ENCODE measurements at places on chromosomes 1 and 21.

DNA sequence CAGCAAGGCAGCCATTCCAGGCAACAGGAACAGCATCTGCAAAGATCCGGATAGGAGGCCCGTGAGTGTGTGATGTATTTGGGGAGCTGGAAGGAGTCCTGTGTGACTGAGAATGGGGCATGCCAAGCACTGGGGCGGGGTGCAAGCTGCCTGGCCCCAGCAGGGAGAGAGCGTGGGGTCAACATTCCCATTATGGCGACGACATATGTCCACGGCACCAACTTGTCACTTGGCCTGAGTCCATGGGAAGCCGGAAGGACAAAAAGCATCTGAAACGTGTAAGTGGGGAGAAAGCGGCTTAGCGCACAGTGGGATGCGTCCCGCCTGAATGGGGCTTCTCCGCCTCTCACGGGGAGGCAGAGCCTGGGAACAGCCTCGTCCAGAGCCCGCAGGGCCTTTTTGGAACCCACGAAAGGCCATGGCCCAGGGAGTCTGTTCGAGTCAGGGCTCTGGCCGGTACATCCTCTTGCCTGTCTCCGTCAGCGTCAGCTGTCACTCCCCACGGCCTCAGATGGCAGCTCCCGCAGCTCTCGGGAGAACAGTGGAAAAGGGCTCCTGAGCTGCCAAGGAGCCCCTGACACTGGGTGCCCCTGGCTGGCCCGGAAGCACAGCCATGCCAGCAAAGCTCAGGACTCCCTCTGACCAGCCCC is 12.4 kb downstream of the EPHB2 start:
- DNase-seq: no peak

DNA sequence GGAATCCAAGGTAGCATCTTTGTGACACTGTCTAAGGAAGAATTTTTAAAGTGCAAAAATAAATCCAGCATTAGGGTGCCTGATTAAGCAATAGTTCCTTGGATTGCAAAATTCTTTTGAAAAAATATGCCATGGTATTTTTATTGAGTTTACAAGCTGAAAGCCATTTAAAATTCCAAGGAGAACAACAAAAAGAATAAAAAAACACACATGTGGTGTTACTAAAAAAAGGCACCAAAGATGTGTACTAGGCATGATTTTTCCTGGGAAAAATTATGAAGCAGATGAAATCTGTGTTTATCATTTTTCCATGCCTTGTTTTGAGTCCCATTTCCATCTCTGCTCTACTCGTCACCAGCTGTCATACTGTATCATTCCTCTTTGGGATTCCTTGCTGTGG is 157.0 kb upstream of the ZNHIT6 start:
- DNase-seq: no peak

DNA sequence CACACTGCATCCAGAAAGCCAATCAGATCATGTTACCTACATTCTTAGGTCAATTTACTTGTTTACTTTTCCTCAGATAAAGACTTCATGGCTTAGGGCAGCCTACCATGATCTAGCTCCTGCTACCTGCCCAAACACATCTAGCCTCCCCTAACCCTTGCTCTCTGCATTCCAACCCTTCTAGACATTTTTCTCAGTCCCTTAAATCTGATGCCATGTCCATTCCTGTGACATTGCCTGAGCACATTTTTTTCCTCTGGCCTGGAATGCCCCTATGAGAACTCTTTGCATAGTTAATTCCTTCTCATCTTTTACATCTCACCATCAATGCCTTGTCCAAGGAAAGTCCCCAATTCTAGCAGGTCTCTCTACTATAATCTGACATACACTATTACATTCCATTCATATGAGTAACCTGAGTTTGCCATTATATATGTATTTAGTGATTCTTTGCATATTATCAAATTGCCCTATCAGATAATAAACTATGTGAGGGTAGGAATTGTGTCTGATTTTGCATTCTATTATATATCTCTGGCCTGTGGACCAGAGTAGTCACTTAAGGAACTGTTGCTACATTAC is 166.9 kb downstream of the COL11A1 start:
- no peak for DNase-seq

- no peak for DNase-seq
These were observed 29.1 kb downstream of the IARS2 start for GRCh38 chr1:220123066-220123465.

- no peak for DNase-seq
These were observed 101.2 kb downstream of the NFIA start for GRCh38 chr1:61183471-61184039.

DNA sequence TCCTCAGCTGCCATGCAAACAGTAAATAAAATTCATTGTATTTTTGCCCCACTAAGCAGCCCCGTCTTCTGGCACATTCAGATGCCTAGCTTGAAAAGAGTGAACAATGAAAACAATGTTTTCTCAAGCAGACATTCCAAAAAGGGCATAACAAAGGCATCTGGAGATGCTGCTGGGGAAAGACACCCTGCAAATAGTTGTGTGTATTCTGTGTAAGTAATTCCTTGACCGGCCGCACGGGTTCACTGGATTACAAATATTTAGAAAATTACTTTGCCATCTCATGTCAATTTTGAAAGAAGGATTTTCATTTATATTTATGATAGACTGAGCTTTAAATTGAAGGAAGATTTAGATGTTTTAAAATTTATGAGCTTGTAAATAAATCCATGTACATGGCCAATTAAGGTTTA is 142.2 kb downstream of the SLC45A1 start:
- DNase-seq: no peak

All from thoracic aorta (tissue), 2 donors.